ENCODE measurements at places on chromosomes 11 and 22.
A peak's percentile ranks its signal among the peaks of the same experiment; 100 is the strongest.

GRCh38 chr22:50089682-50090411, at the start of gene MOV10L1:
Gene MOV10L1 (plus strand): TSS chr22:50090006. CDS start chr22:50090089, 83 bp downstream.
- DNase-seq, result no peak

DNA sequence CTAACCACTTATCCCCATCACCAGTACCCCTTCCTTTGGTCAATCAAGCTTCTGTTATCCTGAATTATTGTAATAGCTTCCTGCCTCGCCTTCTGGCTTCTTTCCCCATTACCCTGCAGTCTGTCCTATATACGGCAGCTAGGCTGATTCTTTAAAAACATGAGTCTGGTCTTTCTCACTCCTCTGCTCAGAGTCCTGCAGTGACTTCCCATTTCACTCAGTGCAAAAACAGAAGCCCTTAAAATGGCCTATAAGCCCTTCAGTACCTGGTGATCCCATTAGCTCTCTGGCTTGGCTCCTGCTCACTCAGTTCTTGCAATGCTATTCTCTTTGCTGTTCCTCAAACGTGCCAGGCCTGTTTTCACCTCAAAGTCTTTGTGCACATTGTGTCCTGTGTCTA, 58.4 kb downstream of the JRKL start:
- DNase-seq, result no peak

DNA sequence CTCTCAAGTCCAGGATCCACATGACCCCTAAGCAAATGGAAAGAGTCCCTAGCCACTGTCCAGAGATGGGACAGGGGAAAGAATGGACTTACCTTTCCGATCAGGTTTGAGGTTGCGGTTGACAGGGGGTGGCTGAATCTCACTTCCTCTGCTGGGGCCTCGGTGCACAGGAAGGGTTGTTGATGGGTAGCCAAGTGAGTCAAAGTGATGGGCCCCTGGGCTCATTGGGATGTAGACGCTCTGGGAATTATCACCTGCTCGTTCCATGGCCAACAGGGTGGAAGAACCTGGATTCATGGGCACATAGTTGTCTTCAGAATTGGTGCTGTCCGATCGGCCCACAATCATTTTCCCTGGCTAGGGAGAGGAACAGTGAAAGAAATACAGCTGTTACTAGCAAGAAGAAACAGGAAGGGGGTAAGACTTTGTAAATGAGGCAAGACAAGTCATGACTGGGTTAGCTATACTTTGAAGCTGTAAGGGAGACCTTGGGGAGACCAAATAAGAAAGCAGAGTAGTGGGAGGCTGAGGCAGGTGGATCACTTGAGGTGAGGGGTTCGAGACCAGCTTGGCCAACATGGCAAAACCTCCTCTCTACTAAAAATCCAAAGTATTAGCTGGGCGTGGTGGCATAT, 34.7 kb downstream of the USP35 start:
- DNase-seq, result no peak

DNA sequence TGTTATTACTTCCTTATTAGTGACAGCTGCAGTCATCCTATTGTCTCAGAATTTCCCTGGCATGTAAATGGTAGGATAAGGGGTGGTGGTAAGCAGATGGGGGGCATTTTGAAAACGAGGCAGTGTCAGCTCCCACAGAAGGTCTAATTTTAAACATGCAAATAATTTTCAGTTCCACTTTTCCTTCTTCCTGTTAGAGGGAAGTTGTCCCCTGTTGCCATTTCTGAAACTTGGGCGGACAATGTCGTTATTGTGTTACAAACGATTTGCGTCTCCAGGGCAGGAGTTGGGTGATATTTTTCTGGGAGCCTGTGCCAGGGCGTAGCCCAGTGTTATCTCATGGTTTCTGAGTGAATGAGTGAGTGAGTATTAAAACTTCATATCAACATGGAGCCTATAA, 7.4 kb downstream of the PTPRJ start:
- peak; percentile 44 for DNase-seq

GRCh38 chr11:44516688-44517507, 48.6 kb upstream of the CD82 start:
- DNase-seq, result no peak

DNA sequence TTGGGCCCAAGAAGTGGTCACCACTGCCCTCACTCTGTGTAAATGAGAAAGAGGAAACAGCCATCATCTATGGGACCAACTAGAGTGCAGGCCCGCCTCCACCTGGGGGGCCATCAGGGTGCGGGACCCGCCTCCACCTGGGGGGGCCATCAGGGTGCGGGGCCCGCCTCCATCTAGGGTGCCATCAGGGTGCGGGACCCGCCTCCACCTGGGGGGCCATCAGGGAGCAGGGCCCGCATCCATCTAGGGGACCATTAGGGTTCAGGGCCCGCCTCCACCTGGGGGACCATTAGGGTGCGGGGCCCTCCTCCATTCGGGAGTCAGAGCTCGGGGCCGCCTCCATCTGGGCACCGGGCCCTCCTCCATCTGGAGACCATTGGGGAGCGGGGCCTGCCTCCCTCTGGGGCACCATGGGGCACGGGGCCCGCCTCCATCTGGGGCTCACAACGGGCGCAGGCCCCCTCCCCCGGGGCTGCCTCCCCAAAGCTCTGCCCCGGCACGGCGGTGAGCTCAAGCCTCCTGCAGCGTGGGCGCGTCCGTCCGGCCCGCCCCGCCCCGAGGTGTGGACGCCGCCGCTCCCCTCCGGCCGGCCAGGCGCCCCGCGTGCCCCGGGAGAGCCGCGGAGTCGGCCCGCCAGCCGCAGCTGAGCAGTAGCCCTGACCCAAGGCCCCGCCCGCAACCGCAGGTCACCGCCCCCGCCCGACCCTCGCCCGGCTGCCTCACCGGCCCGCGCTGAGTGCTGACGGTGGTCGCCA, 512 bp downstream of the TOLLIP start:
- no peak for DNase-seq

GRCh38 chr11:38950867-38951266, 2352.8 kb upstream of the RAG2 start:
- DNase-seq, result no peak

- no peak for DNase-seq
Measured at GRCh38 chr22:39249086-39249704, 4.4 kb upstream of the PDGFB start.

GRCh38 chr11:12390687-12391110, 13.3 kb downstream of the PARVA start:
- DNase-seq, result no peak

DNA sequence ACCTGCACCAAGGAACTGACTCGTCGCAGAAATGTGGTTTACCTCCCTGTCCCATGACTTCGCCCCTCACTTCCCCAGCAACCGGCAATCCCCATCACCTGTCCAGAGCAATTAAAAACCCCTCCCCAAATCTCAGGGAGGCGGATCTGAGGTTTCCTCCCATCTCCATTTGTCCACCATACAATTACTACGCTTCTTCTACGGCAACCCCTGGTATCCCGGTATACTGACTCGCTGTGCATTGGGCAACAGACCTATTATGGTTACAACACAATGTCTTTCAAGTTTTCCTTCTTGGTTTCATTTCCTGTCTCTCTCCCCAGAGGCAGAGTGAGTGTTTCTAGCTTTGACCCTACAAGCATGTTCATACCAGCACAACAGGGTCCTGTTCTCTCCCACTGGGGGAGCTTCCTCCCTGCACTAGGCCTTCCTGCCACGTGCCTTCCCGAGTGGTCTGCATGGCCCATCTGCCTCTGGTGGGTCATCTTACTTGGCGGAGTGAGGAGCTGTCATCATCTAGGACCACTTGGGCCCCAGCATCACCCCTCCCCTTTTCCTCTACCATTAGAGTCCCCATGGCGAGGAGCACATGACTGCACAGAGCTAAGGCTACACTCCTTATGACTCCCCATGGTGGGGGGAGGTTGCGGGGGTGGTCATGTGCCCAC, 30.3 kb upstream of the NAP1L4 start:
- no peak for DNase-seq

GRCh38 chr22:50169774-50170341, 673 bp upstream of the PANX2 start:
- DNase-seq, result peak; percentile 78

GRCh38 chr11:72326151-72326848, 82.3 kb upstream of the PHOX2A start:
- peak; percentile 83 for DNase-seq

GRCh38 chr11:85105868-85106267, 521.3 kb downstream of the DLG2 start:
- DNase-seq, result peak; percentile 51

- no peak for DNase-seq
Measured at GRCh38 chr22:18999416-18999815, 63.3 kb upstream of the PRODH start.

GRCh38 chr11:35847473-35847872, 96.4 kb upstream of the LDLRAD3 start:
- DNase-seq, result no peak

GRCh38 chr11:8759634-8760033, 77.0 kb downstream of the RPL27A start:
- no peak for DNase-seq

GRCh38 chr11:9875862-9876261, 212.0 kb downstream of the SWAP70 start:
- DNase-seq, result no peak

- peak; percentile 56 for DNase-seq
Measured at GRCh38 chr11:123233280-123233974, 38.4 kb upstream of the CLMP start.

Data from OCI-M1 (cell line).